ENCODE measurements at places on chromosomes 12 and 14.

- H3K27me3 ChIP-seq: peaks cover 19% of the 10 kb centered on the region
- H3K27ac ChIP-seq: peak overlapping the region; percentile 78
- no peaks in the 10 kb centered on the region for H3K4me1 ChIP-seq
- peak overlapping the region; percentile 88 for H3K4me3 ChIP-seq
- DNase-seq: no peak
These were observed 1.4 kb upstream of the ABCD2 start for GRCh38 chr12:39620659-39621658.

GRCh38 chr12:42360747-42361403, 34.9 kb downstream of the PPHLN1 start:
- H3K4me1 ChIP-seq: no peaks in the 10 kb centered on the region
- no peak overlapping the region for H3K4me3 ChIP-seq
- no peak for DNase-seq
- H3K27ac ChIP-seq: no peak overlapping the region
- no peaks in the 10 kb centered on the region for H3K27me3 ChIP-seq
- H3K36me3 ChIP-seq: peaks cover 44% of the 10 kb centered on the region

DNA sequence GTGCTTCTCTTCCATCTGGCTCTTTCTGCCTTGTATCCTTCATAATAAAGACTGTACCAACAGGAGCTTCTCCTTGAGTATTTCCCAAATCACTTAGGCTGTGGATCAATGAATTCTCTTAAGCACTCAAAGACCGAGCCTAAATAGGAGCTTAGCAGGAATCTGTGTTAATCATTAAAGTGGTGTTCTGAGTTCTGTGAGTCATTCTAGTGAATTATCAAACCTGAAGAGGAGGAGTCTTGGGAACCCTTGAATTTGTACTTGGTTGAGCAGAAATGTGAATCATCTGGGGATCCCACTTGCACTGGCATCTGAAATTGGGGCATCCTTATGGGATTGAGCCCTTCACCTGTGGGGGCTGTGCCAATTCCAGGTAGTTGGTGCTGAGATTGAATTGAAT, 946.2 kb downstream of the BCL11B start:
- peaks cover 9% of the 10 kb centered on the region for H3K4me1 ChIP-seq
- no peaks in the 10 kb centered on the region for H3K27me3 ChIP-seq
- H3K27ac ChIP-seq: no peak overlapping the region
- no peaks in the 10 kb centered on the region for H3K36me3 ChIP-seq
- H3K4me3 ChIP-seq: peak overlapping the region; percentile 55

- DNase-seq: peak; percentile 63
- H3K27me3 ChIP-seq: no peaks in the 10 kb centered on the region
These were observed 554.9 kb upstream of the LRFN5 start for GRCh38 chr14:41051801-41052200.

DNA sequence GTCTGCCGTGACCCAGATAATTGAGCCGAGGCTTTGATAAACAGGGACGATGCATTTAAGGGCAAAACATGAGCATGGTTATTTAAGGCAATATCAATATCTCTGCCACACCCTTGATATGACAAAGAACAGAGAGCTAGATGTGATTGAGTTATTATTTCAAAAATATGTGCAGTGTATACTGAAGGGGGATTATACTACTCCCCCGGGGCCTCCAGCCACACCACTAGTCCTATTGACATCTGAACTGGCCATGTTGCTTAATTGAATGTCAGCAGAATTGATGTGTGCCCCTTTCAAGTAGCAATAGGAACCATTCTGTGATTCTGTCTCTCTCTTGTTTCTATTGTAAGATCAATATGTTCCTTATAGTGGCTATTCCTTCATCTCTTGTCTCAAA, 794.8 kb upstream of the SEL1L start:
- no peaks in the 10 kb centered on the region for H3K36me3 ChIP-seq
- H3K27ac ChIP-seq: no peak overlapping the region
- no peaks in the 10 kb centered on the region for H3K4me1 ChIP-seq
- no peak for DNase-seq
- no peaks in the 10 kb centered on the region for H3K27me3 ChIP-seq

GRCh38 chr14:37114002-37114401, 58.4 kb downstream of the SLC25A21 start:
- H3K36me3 ChIP-seq: no peaks in the 10 kb centered on the region
- H3K4me1 ChIP-seq: no peaks in the 10 kb centered on the region
- no peak overlapping the region for H3K27ac ChIP-seq
